NCI-H526 treated with DMSO at 0.1 percent for 48 hours (cell line): ENCODE measurements at places on chromosomes 7 and 10.

- DNase-seq, result no peak
These were observed 171.6 kb downstream of the GALNT17 start for GRCh38 chr7:71303566-71303965.

- DNase-seq, result peak; percentile 28
These were observed 2.8 kb downstream of the RSBN1L start for GRCh38 chr7:77699056-77699455.

- DNase-seq, result no peak
These were observed 59.9 kb upstream of the DUSP5 start for GRCh38 chr10:110437761-110438341.

- no peak for DNase-seq
These were observed 199.9 kb downstream of the CAMK1D start for GRCh38 chr10:12549297-12549696.

DNA sequence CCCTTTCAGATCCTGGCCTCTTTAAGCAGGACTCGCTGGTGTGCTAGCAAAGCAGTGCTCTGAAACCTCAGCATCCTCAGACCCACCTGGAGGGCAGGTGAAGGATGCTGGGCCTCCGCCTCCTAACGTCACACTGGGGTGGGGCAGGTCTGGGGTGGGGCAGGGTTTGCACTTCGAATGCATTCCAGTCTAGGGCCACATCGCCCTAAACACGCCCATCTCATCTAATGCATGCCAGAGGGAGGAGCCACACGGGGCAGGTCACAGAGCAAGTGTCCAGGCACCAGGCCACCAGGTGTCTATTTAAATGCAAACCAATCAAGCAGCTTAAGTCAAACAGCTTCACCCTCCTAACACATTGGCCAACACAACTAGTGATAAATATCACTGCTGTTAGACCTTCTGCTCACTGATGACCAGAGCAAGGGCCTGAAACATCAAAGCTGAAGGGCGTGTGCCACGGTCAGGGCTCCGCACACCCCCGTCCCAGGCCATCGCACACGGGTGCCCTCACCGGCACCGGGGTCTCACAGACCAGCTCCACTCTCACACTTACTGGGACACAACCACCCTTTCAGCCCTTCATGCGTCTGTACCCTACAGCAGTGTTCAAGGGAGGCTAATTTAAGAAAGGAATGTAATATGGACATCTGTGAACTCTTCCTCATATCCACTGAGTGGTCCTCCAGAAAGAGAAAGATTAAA lies 47.1 kb downstream of the DIP2C start:
- DNase-seq, result no peak

DNA sequence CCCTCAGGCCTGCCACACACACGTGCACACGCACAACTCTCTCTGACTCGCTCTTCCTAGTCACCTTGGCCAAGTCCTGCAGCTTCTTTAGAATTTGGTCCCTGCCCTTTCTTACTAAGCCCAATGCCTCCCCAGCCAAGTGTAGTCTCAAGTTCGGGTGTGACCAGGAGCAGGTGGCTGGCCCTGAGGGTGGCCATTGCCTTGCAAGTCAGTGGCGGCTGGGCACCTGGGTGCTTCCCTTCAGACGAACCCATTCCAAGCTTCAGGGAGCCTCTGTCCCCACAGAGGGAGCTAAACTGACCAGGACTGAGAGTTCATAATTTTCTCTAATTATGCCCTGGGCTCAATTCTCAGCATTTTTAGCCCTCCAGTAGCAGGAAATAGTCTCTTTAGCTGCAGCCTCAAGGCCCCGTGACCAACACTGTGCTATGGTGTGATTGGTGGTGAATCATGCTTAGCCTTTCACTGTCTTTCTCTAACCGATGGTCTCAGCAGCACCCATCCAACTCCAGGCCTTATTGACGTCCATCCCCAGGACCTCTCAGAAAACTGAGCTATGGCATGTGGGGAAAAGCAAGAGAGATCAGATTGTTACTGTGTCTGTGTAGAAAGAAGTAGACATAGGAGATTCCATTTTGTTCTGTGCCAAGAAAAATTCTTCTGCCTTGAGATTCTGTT lies 34.7 kb upstream of the FXYD4 start:
- DNase-seq, result no peak
